ENCODE measurements at places on chromosomes 13 and 19.

DNA sequence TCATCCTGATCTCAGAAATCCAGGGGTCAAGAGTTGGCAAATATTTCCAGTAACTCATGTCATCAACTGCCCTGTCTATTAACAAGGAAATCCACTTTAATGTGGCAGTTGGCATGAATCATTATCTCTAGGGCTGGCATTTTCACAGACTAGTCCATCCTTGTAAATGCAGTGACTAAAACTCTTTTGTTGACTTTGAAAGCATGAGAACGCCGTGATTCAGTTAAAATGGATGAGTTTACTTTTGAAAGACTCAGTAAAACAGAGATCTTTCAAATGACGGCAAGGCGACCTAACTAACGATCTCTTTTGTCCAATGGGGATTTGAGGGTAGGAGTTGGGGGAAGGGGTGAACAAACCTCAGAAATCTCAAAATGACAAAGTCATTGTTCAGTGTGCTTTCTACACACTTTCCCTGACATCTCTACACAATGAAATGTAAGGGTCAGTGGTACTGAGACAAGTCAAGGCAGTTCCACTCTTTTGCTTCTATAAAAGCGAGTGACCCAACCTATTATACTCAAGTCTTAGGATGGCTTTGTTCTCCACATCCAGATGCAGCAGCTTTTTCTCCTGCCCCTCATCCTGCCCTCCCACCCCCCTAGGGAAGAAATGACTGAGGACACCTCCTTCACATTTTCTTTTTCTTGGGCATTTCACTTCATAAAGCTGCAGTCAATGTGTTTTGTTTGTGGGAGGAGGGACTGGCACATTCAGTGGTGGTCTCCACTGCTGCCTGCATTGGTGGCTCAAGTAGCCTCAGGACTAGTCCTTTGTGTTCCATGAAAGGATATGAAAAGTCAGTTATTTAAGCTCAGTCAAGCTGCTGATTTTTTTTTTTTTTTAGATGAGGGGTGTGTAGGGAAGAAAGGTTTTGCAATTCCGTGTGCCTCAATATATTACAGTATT lies 200.5 kb downstream of the ABCC4 start:
- no peak for DNase-seq

DNA sequence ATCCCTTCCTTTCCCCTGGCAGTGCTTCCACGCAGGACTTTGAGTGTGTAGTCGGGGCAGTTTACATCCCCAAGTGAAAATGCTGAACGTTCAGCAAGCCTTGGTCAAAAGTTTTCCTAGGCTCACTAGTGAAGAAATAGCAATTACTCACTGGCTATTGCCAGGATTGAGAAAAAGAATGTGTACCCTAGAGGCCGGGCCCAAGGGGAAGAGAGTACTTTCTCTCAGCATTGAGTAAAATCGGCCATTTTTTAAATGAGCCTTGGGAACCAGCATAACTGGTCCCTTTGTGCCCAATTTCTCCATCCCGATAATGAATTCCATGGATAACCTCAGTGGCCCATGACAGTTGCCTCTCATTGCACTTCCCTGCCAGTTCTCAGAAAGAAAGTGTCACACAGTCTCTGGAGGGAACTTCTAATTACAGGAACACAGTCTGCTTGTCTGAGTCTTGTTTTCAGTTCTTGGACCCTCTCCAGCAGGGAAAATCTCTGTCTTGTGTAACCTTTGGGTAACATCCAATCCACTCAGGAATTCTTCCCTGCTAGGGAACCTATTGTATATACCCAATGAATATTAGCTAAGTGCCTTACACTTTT lies 7.3 kb upstream of the OR7D2 start:
- no peak for DNase-seq

- DNase-seq: peak; percentile 20
These were observed 641.6 kb upstream of the PCDH20 start for GRCh38 chr13:62057286-62057685.

DNA sequence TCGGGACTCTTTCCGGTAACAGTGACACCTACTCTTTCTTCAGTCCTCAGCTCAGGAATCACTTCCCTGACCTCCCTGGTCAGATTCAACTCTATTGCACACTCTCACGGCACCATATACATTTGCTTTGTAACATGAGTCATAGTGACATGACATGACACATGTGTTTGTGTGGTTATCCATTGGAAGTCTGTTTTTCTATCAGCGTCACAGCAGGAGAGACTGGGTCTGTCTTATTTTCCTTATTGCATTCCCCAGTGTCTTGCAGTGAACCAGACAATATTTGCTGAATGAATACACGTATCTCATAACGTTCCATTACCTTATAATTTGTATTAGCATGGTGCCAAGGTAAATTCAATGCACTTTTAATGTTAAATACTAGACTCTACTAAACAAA lies 102.0 kb downstream of the DCLK1 start:
- peak; percentile 83 for DNase-seq

- no peak for DNase-seq
These were observed 11.6 kb downstream of the NFILZ start for GRCh38 chr19:8641908-8642547.

GRCh38 chr19:30431591-30431990 lies 59.4 kb downstream of the ZNF536 start:
- no peak for DNase-seq

DNA sequence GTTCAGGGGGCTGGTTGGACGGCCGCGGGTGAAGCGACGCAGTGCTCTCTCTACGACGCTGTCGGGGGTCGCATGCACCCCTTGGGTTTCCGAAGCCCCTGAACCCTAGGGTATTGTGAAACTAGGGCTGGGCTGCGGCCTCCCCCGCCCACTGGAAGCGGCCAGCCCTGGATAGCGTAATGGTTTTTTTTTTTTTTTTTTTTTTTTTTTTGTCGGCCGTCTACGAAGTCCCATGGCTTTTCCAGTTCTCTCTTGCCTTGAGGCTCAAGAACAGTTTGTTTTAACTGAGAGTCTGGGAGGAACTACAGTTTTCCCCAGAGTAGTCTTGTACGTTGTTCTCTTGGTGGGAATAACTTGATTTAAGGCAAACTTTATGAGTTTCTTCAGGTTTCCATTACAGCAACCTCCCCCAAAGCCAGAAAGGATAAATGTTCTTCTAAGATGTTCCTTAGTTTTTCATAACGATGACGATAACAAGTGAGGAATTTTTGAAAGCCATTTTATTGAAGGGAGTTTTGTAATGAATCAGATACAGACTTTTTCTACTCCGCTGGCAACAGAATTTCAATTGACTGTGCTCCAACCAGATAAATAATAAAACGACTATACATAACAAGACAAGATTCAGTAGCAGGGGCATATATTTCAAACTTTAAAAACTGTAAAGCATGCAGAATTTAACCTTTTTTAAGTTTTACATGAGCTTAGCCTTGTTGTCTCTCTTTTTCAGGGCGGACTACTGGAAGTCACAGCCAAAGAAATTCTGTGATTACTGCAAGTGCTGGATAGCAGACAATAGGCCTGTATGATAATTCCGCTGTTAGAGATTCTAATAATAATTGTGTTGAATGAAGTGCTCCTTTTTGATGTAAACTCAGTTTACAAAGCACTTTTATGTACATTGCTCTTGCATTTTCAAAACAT lies 867 bp downstream of the WBP4 start:
- DNase-seq: no peak

- DNase-seq: no peak
These were observed 955.1 kb downstream of the DIAPH3 start for GRCh38 chr13:59208405-59209195.

DNA sequence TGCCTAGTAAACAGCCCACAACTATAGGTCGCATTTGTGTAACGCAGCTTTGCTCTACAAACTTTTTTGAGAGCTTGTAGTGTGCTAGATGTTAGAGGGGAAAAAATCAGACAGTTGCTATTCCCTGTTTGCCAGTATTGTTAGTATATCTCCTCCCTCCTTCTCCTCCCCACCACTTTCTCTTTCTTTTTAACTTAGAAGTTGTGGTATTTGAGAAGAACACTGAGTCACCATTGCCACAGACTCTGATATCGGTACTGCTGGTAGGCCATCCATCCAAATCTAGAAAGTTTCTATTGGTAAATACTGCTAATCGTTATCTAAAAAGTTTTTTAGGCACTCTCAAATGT lies 666 bp downstream of the POMP start:
- DNase-seq: no peak

DNA sequence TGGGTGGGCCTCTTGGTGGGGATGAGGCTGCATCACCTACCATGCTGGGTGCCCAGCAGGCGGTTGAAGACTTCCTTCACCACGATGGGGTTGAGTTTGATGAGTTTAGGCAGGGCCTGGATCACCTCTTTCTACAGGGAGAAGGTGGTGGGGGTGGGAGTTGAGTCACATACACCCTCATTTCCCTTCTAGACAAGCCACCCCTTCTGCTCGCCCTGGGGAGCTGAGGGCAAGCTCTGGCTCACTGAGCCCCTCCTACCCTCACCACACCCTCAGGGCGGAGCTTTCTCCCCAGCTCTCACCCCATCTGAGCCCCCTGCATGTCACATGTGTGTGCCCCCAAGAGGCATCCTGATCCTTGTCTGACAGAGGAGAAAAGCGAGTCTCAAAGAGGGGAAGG lies 7.6 kb upstream of the RSPH6A start:
- DNase-seq: no peak

DNA sequence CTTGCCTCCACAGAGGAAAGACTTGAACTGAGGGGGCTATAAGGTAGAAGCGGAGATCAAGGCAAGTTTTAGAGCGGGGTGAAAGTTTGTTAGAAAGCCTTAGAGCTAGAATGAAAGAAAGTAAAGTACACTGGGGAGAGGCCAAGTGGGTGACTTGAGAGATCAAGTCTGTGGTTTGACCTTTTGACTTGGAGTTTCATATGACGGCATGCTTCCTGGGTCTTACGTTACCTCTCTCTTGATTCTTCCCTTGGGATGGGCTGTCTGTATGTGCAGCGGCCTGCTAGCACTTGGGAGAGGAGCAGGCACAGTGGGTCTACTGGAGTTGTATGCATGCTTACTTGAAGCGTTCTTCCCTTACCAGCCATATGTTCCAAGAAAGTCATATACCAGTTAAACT lies 1768.5 kb downstream of the PCDH9 start:
- DNase-seq: no peak

DNA sequence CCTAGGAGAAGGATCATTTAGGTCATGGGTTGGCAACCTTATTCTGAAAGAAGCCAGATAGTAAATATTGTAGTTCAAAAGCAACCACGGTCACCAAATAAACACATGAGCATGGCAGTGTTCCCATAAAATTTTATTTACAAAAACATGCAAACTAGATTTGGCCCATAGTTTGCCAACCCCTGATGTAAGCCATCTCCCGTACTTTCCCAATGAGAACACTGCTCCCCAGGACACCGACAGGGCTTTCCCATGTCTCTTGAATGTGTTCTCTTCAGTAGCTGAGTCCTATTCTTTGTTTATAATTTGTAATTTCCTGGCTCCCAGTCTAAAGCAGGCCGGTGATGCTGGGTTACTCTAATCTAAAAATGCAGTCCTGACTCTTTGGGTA lies 239.6 kb downstream of the LHFPL6 start:
- no peak for DNase-seq

GRCh38 chr19:35733180-35734125 lies 8.8 kb downstream of the IGFLR1 start:
- no peak for DNase-seq

- no peak for DNase-seq
These were observed 9.0 kb upstream of the CIRBP start for GRCh38 chr19:1259876-1260748.
